ENCODE measurements at places on chromosomes 3 and 15. TPM values are rescaled to one million over a fixed set of nuclear protein-coding genes. Genes with fewer than 3 reads are reported as not detected.

DNA sequence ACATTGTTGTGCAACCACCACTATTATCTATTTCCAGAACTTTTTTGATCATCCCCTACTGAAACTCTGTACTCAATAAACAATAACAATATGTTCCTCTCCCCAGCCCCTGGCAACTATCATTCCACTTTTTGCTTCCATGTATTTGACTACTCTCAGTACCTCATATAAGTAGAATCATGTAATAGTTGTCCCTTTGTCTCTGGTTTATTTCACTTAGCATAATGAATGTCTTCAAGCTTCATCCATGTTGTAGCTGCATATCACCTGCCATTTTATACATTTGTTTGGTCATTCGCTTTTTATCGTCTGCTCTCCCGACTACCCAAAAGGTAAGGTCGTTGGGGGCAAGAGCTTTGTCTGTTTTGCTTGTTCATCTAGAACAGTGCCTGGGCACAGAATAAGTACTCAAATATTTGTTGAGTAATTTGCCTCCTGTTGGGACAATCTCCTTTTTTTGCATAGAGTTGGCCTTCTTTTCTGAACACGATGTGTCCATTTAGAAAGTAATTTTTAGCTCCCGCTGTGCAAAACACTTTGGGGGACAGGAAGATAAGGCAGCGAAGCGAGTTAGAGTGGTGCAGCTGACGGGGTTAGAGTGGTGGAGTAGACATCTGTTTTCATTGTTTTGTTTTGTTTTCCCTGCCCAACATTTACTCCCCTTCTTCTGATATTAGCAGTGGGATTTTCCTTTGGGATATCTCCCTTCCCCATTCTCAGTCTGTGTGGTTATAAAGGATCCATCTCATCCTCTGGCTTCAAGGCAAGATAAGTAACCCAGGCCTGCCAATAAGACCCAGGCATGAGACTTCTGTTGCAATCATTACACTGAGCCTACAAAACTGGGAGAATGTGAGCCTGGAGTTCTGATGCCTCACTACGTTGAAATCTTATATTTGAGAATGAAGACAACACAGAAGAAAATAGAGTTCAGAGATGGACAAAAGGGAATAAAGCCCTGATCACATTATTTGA is 83.4 kb upstream of the RNU6-1 start:
- DNase-seq: no peak

GRCh38 chr3:165837058-165837525 is at the start of gene BCHE:
Gene BCHE (minus strand): TSS chr3:165837423. CDS start chr3:165831033, 6,390 bp downstream.
- no peak for DNase-seq

GRCh38 chr3:126620738-126621137 is 34.2 kb downstream of the TXNRD3 start:
- no peak for DNase-seq

DNA sequence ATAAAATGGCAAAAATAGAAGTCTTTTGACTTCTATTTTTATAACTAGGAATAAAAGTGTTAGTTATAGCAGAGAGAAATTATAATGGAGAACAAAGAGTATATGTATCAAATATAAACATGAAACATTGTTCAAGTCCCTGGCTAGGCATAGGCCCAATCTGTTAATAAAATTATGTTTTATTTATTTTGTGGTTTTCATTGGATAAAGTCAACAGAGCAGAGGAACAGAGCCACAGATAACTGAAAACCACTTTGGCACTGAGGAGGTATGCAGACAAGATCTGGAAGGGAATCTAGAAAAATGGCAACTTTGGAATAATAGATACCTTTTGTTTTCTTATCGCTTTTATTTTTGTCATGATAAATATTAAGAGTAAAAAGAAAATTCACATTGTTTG is 50.4 kb upstream of the ICE2 start:
- DNase-seq: no peak

DNA sequence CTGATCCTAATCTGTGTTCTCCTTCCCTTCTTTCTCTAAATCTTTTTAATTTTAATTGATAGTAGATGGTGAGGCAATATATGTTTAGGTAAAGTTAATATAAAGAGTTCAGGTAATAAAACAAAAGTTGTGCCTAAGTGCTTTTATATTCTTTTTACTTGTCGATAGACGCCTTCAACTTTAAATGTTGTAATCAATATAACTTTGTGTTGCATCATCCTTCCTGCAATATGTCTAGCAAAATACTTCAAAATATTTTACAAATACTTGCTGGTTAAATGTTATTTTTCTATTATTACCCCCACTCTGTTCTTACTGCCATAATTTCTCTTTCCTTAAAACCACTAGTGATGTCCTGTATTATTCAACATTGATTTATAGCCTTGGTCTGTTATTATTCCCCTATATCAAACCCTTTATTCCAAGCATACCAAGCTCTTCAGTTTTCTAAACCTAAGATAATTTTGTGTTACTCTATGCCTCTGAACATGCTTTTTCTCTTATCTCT is 92.4 kb downstream of the NAALADL2 start:
- no peak for DNase-seq

GRCh38 chr3:37489355-37489754 is 315.0 kb upstream of the LRRFIP2 start:
- DNase-seq: no peak

- DNase-seq: no peak
These were observed 632 bp downstream of the MTHFS start for GRCh38 chr15:79896131-79896633.

DNA sequence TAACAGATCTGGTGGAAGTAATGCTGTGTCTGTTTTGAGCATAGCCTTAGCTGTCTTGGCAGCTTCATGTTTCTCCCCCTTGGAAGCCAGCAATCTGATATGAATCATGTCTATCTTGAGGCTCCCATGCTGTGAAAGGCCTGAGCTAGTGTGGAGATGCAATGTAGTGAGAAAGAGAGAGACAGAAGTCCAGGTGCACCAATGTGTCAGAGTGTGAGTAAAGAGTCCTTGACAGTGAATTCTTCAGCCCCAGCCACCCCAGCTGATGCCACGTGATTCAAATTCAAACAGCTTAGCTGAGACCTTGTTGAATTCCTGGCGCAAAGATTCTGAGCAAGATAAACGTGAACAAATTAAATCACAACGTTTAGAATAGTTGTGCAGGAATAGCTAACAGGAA is 704.2 kb downstream of the EDEM1 start:
- no peak for DNase-seq

DNA sequence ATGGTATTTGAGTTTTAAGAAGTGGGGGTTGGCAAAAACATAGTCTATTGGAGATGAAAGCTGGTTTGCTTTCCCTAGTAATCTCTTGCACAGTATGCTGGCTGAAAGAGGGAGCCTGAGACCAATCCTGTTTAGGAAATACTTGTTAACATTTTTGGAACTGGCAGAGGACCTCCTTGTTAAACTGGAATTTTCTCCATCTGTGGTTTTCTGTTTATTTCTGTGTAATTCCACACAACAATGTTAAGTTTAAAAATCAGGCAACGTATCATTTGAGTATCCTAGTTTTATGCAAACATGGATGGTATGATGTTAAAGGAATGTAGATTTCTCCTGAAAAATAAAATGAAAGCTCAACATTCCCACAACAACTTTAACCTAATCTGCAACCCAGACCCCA is 536.0 kb upstream of the TBL1XR1 start:
- DNase-seq: no peak

GRCh38 chr3:62827550-62827949 is 47.7 kb downstream of the CADPS start:
- DNase-seq: no peak

DNA sequence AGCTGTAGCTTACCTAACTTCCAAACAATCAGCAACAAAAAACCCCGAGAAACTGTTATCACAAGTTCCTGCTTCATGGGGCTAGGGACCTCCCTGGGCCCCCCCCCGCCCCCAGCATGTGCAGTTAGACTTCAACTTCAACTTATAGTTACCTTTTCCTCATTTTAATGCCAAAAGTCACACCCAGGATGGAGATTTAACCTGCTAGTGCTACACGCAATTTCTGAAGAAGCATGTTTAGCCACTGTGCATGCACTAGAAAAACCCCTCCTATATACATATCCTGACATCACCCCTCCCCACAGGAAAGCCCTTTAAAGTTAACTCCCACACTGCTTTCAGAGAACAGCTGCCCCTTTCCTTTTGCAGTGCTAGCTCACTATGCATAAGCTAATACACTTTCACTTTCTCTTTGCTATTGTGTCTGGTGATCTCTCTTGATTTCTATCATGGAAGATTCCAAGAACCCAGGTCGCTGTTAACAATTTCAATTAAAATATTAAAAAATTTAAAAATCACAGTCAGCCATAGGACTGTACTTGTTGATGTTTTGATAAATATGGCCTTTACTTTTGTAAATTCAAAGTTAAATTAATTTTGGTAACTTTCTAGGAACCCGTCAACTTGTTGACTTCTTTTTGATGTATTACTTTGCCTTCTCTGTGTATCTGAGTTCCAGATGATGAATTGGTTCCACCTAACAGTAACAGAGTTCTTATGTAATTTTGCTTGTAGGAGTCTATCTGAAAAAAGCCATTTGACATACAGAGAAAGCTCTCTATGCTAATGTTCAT is 75.2 kb upstream of the ACAD9 start:
- no peak for DNase-seq

DNA sequence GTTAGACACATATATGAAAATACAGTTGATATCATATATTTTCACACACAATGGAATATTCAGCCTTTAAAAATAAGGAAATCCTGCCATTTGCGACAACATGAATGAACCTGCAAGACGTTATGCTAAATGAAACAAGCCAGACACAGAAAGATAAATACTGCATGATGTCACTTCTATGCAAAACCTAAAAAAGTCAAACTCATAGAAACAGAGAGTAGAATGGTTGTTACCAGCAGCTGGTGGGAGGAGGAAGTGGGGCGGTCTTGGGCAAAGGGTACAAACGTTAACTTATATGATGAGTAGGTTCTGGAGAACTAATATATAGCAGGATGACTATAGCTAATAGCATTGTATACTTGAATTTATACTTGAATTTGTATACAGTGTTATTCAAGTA is 213.2 kb upstream of the NR2F2 start:
- DNase-seq: no peak

GRCh38 chr3:118688396-118688884 is 346.2 kb downstream of the IGSF11 start:
- DNase-seq: no peak

GRCh38 chr3:100400419-100400779 is 490 bp downstream of the TOMM70 start:
- no peak for DNase-seq

- peak; percentile 48 for DNase-seq
These were observed 72.6 kb downstream of the MYO1E start for GRCh38 chr15:59299929-59300617.

- DNase-seq: no peak
These were observed 27.6 kb downstream of the ARID3B start for GRCh38 chr15:74568594-74568993.

- no peak for DNase-seq
These were observed 120.7 kb upstream of the LINGO1 start for GRCh38 chr15:77753281-77753873.

DNA sequence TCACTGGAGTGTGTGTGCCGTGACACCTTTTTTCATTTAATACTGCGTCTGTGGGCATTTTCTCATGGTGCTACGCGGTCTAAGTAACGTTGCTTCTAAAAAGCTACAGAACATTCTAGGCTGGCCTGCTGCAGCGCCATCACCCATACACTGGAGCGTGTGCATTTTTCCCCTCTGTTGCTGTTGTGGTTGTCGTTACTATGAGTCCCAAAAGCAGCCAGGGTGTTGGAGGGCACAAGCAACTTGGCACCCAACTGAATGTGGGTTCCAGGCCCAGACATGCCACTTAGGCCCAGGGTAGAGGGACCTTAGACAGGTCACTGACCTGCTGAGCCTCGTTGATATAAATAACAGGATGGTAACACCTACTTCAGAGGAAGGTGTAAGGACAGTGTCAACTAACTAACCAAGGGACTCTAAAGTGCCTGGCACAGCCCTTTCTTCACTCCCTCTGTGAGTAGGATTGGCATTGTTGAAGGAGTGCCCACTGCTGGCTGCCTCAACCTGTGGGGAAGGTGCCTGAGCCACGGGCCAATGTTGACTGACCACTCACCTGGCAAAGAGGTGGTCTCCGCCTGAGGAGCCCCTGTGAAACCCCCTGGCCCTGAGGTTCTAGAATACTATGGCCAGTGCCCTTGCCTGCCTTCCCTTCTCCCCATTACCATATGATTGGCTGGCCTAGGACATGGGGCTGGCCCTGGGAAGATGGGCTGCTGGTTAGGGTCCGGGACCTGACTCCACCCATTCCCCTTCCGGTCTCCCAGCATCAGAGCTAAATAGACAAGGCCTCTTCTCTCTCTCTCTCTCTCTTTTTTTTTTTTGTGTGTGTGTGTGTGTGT is 3.5 kb downstream of the CSK start:
- DNase-seq: no peak

DNA sequence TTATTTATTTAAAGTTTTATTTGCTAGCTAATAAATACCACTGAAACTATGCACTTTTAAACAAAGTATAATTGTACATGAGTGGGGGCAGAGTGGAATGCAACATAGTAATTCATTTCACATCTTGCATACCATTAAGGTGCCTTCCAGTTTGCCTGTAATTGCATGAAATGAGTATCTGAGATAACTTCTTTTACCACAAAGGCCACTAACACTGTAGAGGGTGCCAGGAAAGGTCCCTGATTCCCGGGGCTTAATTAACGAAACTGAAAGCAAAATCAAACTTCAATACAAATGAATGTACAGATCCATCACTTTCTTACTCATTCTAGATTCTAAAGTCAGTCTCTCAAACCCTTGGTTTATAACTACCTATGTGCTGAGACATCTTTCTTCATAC is 2.1 kb downstream of the CD47 start:
- no peak for DNase-seq

- DNase-seq: peak; percentile 49
These were observed 138.9 kb upstream of the COL8A1 start for GRCh38 chr3:99499235-99500158.

- peak; percentile 55 for DNase-seq
These were observed 53.5 kb downstream of the TBC1D2B start for GRCh38 chr15:78023865-78024518.

- DNase-seq: no peak
These were observed 78.0 kb upstream of the MBNL1 start for GRCh38 chr3:152190636-152191183.

- no peak for DNase-seq
These were observed 43.7 kb upstream of the NDUFB4 start for GRCh38 chr3:120552184-120553172.

DNA sequence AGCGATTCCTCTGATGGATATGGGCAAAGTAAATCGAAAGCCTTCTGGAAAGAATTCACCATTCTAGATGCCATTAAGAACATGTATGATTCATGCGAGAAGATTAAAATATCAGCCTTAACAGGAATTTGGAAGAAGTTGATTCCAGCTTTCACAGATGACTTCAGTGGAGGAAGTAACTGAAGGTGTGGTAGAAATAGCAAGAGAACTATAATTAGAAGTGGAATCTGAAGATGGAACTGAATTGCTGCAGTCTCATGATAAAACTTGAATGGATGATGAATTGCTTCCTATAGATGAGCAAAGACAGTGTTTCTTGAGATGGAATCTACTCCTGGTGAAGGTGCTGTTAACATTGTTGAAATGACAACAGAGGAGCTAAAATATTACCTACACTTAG is 30.1 kb upstream of the TBC1D23 start:
- DNase-seq: no peak

- DNase-seq: no peak
These were observed 18.3 kb upstream of the SEMA3F start for GRCh38 chr3:50136714-50137405.

PRSS50 gene
- 0.22 TPM for total RNA-seq

MASP1 gene
- 2.7 TPM for total RNA-seq

GOLGA8G gene
- not detected for total RNA-seq

SAMMSON gene
- 2.1 TPM for total RNA-seq

PROS1 gene
- total RNA-seq: 299 TPM

MYRIP gene
- total RNA-seq: 2.9 TPM

SOX14 gene
- not detected for total RNA-seq

PLIN1 gene
- 144 TPM for total RNA-seq

ARL6 gene
- 13.5 TPM for total RNA-seq

Data from tibial nerve (tissue), 4 donors.